ENCODE measurements at places on chromosomes 13 and 19.

GRCh38 chr13:110629735-110630134 is 14.4 kb downstream of the NAXD start:
- DNase-seq, result no peak

DNA sequence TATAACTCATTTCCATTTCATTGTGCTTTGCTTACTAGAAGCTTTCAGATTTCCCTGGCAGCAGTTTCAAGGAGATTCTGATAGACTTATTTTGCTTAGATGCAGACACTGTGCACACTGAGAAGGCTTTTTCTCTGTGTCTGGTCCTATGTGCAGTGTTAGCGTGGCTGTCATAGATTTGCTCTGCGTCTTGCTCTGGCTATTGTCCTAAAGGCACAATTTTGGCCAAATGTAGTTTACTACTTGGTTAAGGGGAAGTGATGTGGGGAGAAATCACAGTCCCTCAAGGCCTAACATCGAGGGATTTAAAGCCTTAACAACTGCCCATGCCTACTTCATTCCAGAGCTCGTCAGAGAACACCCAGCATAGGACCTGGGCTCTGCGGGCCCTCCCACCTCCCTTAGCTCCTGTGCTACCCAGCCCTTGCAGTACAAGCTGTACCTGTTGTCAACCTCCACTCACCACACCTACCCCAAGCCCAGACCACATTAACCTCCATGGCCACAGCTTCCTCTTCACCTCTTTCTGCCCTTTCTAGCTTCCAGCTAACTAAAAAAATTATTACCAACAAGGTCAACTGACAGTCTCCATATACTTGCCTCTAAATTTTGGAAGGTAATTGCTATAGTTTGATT is 38.9 kb upstream of the KATNAL1 start:
- no peak for DNase-seq

DNA sequence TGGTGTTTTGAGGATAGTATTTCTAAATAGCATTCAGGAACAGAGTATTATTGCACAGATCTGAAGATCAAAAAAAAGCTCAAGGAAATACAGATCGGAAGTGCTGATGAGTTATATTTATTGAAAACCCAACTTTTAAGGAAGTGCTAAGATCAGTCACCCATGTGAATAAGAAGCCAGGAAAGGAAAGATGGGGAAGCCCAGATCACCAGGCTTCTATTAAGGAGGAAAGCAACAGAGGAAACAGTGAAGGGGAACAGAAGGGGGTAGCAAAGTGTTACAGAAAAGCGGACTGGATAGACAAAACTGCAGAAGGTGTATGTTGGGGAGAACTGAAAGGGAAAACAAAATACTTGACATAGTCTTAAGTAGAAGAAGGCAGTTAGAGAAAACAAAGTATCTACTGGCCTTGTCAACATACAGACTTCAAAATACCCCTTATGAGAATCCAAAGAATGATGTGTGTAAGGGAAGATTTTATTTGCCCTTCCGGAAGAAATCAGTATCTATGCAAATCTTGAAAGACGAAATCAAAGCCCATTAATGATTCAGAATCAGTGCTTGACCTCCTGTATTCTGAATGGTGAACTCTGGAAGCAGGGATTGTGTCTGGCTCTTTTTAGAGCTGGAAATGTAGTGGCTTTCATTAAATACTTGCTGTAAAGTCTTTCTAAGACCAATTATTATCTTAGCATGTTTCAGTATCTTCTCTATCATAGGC is 12.1 kb downstream of the UFM1 start:
- DNase-seq, result no peak

DNA sequence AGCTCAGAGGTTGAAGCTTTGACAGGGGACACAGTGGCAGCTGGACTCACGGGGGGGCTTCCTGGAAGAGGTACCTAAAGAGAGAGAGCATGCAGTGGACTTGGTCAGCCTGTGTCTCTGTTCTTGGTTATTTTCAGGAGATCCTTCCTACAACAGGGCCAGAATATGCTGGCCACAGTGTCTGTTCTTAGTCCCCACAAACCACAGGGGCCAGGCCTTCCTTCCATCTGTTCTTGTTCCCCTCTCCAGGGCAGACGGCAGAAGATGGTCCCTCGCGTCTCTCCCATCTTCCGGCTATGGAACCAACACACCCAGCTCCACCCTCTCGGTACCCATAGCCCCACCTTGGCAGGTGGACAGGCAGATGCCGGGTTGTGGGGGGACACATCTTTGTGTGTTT is 24.8 kb downstream of the MAST3 start:
- no peak for DNase-seq

DNA sequence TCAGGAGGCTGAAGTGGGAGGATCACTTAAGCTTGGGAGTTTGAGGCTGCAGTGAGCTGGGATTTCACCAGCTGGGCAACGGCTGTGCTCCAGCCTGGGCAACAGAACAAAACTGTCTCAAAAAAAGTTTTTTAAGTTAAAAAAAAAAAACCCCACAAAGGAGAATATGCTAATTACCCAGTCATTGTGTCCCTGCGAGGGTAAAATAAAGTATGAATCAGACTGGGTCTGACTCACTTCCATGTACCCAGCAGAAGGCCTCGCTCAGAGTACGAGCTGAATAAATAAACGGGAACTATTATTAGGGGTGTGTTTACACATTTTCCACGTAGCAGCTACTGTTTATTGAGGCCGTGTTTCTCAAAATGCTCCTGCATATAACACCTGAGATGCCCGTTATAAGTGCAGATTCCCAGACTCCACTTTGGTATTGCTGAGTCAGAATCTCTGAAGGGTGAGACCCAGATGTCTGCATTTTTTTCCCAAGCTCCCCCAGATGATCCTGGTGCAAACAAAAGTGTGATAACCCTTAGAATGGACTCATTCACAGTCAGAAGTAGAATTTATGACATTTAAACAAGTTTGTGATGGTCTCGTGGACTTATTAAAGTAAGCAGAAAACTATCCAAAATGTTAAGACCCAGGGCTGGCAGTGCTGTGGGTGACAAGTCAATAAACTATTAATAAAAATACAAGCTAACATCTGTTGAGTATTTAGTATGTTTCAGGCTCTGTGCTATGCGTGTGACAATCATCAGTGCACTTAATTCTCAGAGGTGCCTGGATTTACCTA is 28.2 kb downstream of the KCNC3 start:
- DNase-seq, result no peak

GRCh38 chr19:54179921-54180461 is 7.0 kb upstream of the TMC4 start:
- peak; percentile 87 for DNase-seq

DNA sequence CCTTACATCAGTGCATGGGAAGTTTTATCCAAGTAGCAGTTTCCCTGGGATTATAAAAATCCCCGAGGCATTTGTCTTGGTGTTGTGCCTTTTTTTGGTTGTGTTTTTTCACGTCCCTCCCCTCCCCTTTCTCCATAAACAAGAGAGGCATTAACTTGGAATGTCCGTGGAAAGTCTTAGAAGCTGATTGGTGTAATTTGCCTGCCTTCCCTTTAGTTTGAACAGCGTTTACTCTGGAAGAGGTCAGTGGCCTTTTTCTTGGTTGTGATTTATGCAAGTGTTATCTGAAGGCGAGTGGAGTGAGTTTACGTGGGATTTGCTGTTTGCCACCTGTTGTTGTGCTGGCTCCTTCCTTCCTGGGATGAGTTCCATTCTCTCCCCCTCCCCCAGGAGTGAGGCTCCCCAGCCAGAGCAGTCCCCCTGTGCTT is 7.2 kb downstream of the ACTN4 start:
- DNase-seq, result no peak

Data from Karpas-422 (cell line).